Kidney epithelial cell (primary cell): ENCODE measurements at places on chromosomes 16 and 17. TPM values are rescaled to one million over a fixed set of nuclear protein-coding genes. Genes with fewer than 3 reads are reported as not detected.

Gene CMTM4
- 74.3 and 75.2 TPM in 2 replicates for total RNA-seq

Gene CBFB
- total RNA-seq, result 57.4 and 64.5 TPM in 2 replicates

Gene KCNH4
- total RNA-seq, result 0.14 TPM in 1 of 2 replicates, not detected in the other

DNA sequence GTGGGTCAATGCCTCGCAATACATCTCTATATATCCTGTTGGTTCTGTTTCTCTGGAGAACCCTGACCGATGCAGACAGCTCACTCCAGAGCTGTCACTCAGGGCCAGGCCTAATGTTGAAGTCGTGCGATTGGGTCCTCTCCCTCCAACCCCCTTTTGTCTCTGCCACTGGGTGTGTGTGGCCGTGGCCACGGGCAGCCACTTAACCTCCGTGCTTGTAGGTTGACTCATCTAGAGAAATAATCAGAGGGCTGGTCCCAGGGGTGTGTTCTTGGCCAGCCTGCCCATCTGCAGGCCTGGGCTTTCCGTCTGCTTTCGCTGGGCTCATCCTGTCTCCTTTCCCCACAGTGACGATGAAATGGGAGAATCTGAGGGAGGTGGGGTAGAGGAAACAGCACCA lies 7.4 kb downstream of the ADAD2 start:
- DNase-seq, result no peak

- DNase-seq, result no peak
Measured at GRCh38 chr17:6525141-6525540, 31.2 kb downstream of the PITPNM3 start.

- no peak for DNase-seq
Measured at GRCh38 chr16:28279006-28279405, 13.3 kb upstream of the SBK1 start.

GRCh38 chr17:73103641-73104335 lies 11.3 kb upstream of the SLC39A11 start:
- no peak for DNase-seq

- DNase-seq, result no peak
Measured at GRCh38 chr16:2518823-2519710, 1.1 kb upstream of the AMDHD2 start.

DNA sequence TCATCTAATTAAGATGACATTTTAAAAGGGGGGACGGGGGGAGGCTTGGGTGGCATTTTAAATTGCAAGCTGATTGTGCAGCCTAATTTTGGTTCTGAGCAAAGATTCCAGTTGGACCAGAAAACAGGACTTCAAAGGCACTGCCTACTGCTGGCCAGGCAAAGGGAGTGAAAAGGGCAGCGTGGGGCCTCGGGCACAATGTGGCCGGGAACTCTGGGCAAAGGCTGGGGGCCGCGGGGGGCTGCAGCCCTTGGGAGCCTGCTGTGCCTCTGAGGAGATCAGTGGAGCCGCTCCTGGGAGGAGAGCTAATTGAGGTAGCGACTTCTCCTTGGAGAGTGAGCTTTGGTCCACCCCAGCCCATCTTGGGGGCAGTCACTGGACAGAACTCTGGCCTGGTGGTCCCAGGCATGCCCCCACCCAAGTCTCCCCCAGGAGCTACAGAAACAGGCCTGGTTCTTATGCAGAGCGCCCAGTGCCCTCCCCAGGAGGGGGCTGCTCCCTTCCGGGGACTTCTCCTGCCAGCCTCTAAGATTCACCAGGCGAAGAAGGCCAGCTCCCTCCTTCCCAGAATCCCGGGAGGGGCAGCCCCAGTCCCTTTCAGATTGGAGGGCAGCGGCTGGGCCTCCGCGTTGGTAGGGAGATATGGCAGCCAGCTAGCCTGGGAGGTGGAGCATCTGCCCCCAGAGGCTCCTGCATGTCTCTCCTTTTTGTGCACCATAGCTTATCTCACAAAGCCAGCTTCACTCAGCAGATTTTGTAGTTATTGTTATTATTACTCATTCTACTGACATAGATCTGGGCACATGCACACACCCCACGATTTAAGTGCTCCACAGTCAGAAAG lies 115.6 kb downstream of the GNAO1 start:
- DNase-seq, result no peak

- DNase-seq, result no peak
Measured at GRCh38 chr17:36942631-36943125, 5.4 kb downstream of the LHX1 start.

DNA sequence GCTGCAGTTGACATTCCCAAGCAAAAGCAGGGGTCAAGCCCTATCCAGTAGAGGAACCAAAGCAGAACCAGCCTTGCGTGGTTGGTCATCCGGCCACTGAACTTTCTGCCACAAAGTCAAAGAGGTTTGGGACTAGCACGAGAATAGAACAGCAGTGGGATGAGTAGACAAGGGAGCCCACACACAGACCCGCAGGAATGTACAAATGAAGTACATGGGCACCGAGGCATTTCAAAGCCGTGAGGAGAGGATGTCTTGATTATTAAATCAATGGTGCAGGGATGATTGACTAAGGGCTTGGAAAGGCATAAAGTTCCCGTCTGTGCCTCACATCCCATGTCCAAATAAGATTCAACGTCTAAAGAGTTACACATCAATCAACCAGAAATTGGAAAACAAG lies 81.8 kb upstream of the TBC1D3K start:
- DNase-seq, result peak; percentile 71
